ENCODE measurements at places on chromosomes 4 and X.

GRCh38 chrX:85544609-85545008, 165.1 kb upstream of the POF1B start:
- DNase-seq = peak; percentile 2

DNA sequence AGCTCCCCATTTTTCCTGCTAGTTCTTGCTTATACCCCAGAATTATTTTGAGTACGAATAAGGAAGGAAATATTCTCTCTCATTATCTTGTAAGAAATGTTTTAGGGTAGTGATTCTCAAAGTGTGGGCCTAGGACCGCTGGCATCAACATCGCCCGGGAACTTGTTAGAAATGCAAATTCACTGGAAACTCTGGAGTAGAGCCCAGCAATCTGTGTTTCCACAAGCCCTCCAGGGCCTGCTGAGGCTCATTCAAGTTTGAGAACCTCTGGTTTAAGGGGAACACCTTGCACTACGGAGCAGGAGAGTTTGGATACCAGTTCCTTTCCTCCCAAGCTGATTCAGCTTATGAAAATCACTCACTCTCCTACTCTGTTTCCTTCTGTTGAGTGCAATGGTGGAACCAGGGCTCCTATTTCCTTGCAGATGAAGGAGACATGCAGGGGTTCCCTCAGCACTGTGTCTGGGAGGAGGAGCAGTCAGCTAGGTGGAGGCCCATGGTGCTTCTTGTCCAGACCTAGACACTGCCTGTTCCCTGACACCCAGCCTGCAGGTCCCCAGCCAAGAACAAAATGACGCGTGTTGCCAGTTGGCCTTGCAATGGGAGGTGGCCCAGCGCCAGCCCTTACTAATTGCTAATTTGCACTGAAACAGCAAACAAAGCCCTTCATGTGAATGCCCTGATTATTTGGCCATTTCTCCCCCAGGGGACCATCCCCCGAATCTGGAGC, 68.5 kb downstream of the CYTL1 start:
- DNase-seq = no peak

GRCh38 chrX:134821370-134821769, 163.1 kb upstream of the PLAC1 start:
- peak; percentile 88 for DNase-seq

- DNase-seq = no peak
Measured at GRCh38 chr4:128141866-128142265, 80.8 kb downstream of the LARP1B start.

DNA sequence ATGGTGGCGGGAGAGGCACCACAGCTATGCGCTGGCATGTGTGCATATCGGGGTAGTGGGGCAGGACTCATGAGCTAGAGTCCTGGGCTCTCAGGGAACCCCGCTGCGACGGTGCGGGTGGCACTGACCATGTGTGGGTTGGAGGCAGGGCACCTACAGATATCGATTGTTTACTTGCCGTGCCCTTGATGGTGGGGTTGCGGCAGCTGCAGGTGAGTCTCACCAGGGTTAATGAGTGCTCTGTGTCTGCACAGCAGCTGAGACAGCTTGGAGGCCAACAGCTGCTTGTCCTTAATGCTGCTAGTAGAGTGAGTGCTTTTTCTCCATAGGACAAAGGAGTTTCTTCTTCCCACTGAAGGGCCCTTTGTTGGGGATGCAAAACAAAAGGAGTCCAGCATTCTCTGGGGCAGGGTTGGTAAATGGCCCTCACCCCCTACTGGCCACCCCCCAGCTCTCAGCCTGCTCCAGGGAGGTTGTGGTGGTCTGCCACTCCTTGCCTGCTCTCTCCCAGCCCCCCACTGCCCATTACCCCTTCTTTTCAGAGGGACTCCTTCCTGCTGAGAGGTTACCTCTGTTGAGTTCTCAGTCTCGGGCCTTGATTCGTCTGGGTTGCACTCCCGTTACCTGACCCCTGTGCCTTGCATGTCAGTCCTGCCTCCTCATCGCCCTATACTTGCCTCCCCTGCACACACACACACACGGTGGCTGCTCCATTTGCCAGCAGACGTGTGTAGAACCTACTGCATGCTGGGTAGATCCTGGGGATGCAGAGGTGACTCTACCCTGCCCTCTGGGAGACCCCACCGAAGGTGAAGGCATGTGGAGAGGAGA, 52.8 kb downstream of the TBC1D14 start:
- DNase-seq = no peak

GRCh38 chr4:52512291-52512690, 146.8 kb downstream of the USP46 start:
- DNase-seq = no peak

DNA sequence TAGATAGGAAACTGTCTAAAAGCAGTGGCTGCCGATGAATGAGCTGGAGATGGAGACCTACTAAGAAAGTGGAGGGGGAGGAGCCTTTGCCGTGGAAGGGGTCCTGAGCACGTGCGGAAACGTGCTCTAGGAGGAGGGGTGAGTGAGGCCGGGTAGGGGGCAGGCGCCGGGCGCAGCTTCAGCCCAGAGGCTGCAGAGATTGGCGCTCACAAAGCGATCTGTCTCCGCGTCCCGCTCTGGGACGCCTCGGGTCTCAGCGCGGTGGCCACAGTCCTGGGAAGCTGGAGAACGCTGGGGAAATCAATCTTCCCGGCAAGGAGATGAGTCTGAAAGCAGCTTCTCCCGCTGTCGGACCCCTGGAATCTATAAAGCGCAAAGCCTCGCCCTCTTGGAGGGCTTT, 444 bp upstream of the ARHGAP6 start:
- DNase-seq = no peak

GRCh38 chr4:156924774-156925315, 46.8 kb downstream of the PDGFC start:
- DNase-seq = no peak

GRCh38 chr4:53532521-53532920, 58.8 kb downstream of the LNX1 start:
- no peak for DNase-seq

- no peak for DNase-seq
Measured at GRCh38 chr4:78299565-78299972, 242.4 kb downstream of the FRAS1 start.

DNA sequence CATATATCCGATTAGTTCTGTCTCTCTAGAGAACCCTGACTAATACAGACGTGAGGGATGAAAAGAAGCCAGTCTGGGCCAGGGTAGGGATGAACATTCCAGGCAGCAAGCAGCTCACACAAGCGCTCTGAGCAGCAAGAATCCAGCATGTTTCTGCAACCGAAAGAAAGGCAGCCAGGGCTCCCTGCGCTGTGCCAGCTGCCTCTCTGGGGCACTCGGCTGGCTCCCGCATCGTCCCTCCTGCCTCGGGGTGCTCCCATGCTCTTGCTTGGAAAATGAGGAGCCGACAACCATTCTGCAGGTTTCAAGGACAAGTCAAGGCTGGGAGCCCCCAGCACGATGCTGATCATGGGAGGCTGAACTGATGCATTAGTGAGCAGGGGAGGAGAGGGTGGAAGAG, 7.0 kb downstream of the JAKMIP1 start:
- DNase-seq = no peak

- no peak for DNase-seq
Measured at GRCh38 chr4:41620594-41621256, 82.8 kb downstream of the LIMCH1 start.

GRCh38 chr4:1627417-1628313, 56.4 kb downstream of the FAM53A start:
- no peak for DNase-seq

DNA sequence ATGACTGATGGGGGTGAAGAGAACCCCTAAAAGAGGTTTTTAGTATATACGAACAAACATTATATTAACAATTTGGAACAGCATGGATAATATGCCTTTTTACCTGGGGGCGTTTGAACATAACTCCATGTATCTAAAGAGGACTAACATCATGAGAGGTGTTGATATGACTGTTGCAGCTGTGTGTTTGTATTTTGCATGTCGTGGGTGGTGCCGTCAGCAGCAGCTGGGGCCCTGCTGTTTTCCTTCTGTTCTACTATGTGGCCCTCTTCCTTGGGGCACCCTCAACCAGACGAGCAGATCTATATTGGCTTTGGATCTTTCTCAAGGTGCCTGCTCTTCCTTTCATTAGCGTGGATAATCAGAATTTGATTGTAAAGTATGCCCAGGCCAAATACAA, 11.2 kb downstream of the GBA3 start:
- DNase-seq = no peak

- DNase-seq = no peak
Measured at GRCh38 chrX:17376431-17377077, 1.6 kb downstream of the NHS start.

DNA sequence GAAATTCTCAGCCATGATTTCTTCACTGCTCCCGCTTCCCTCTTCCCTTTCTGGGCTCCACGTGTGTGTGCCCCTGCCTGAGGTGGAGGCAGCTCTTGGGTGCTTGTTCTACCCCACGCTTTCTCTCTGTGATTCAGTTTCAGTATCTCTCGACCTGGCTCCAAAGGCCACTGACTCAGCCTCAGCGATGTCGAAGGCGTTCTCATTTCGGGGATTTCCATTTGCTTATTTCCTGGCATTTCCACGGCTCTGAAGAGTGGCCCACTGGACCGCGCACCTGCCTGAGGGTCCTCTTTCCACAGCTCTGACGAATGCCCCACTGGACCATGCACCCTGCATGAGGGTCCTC, 52.4 kb downstream of the GAK start:
- DNase-seq = no peak

DNA sequence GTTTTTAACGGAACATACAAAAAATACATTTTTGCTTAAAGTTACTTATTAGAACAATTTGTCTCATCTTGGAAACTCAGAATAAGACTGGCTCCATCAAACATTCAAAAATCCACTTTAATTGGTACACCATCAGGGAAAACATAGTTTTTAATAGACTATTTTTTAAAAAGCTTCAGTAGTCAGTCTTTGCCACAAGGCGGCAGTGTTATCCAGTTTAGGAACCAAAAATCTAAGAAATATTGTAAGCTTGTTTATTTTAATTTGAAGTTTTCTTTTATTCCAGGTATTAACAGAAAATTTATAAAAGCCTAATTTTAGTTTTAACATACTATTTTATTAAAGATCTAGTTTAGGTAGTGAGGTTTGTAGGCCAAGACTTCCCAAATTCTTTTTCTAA, 107.7 kb downstream of the APOOL start:
- peak; percentile 4 for DNase-seq

DNA sequence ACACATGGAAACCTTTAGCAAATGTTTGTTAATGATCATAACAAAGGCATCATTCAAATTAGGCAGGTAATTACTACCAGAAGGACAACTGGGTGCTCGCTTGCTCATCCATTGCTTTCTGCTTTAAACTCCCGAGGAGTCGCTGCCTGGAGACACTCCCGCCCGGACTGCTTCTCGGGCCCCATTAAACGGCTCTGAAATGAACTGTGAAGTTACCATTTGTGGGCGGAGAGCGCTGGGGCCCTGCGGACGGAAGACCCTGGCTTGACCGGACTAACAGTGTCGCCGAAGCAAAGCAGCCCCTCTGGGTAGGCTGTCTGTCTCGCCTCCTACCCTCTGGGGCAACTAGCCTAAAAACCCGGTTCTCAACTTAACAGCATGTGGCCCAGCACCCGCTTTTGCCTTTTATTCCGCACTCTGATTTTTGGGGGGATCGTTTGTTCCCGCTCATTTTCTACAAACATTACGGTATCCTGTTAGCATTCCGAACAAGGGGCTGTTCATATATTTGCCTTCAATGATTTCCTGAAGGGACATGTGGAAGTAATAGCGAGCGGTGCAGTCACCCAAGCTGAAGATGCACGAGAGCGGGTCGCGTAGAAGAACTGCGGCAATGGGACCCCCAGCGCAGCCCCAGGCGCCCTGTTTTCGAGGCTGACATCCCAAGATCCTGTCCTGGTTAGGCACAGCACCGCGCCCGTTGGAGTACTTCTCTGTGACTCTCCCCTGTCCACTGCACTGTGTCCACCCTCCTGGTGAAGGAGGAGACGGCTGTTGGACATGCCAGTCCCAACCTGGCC, 1.6 kb upstream of the PDGFRA start:
- DNase-seq = no peak

GRCh38 chrX:17500145-17500579, 125.2 kb downstream of the NHS start:
- no peak for DNase-seq

DNA sequence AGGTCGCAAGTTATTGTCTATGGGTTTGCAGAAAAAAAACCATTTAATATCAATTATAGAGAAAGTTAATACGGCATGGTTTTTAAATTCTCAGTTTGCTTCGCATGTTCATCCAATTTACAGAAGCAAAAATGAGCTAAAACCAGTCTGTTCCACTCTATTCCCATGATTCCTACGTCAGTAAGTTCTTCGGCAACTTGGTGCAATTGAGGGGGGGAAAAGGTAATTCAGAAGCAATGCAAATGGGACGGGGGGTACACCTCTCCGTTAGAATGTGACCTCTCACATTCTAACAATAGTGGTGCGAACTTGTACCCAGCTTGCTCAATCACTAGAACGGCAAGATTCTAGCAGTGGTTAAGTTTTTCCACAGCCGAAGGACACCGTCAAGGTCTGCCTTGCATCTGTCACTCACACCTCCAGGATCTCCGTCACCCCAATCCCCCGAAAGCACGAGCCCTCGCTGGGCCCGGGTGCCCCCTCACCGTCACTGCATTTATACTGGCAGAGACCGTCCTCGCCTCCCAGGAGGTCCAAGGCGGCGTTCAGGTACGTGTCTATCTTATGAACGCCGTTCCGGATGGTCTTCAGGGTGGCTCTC, 653 bp downstream of the PLA2G12A start:
- DNase-seq = no peak
